Kidney tubule cell (primary cell): ENCODE measurements at places on chromosomes 4 and X.
A peak's percentile ranks its signal among the peaks of the same experiment; 100 is the strongest.

- peak; percentile 61 for DNase-seq
Measured at GRCh38 chr4:128379860-128380259, 92.2 kb upstream of the PGRMC2 start.

GRCh38 chr4:102809190-102809589, 18.2 kb downstream of the UBE2D3 start:
- DNase-seq: peak; percentile 35

- DNase-seq: peak; percentile 81
Measured at GRCh38 chr4:102684610-102685052, 76.1 kb downstream of the MANBA start.

DNA sequence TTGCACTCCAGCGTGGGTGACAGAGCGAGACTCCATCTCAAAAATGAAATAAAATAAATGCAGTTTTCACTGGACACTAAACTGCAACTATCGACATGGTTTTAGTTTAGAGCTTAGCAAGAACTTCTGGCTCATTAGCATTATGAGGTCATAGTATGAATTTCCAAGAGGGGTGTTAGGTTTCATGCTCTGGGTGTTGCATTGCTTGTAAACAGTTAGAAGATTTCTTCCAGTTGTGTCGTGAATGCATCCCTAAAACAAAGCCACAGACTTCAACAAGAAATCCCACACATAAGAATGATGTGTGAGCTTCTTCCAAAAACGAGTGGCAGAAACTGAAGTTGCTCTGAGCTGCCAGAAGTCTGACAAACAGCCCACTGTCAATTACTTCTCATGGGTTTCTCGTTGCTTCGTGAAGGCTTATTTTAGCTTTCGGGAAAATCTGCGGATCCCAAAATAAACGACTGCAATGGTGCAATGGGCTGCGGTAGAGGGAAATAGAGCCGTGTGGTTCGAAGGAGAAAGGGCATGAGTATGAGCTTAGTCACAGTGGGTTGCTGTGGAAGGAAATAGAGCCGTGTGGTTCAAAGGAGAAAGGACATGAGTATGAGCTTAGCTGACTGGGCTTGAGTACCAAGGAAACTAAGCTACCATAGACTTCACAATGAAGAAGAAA, 354.9 kb downstream of the DHRSX start:
- no peak for DNase-seq

DNA sequence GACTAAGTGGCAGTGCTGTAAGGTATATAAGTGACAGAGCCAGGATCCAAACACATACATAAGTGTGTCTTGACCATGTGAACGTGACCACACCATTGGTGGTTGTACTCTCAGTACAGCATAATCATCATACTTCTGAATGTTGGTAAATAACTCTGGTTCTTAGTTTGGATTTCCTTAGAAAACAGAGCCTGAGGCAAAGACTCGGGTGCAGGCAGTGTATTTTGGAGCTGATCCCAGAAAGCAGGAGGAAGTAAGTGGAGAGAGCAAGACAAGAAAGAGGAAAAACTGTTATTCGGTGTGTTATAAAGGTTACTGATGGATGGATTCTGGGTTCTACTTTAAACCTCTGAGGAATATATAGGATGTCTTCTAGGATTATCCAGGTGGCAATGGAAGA, 127.9 kb downstream of the SLC39A8 start:
- DNase-seq: no peak

DNA sequence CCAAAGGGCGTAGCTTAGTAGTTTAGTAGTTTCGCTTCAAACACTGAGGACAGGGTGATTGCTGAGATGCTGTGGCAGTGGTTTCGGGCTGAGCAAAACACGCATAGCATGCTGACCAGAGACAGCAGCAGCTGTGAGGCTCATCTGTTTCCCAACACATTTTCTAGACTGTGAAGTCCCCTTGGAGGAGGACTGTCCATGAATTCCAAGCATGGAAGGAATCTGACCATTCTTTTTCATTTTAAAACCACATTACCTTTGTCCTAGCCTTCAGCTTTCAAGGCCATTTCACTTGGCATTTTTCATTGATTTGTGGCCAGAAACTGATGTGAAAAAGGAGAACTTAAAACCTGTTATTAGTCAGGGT, 240.9 kb downstream of the PALLD start:
- DNase-seq: no peak

GRCh38 chr4:17030543-17030942, 132.1 kb upstream of the LDB2 start:
- DNase-seq: peak; percentile 79

DNA sequence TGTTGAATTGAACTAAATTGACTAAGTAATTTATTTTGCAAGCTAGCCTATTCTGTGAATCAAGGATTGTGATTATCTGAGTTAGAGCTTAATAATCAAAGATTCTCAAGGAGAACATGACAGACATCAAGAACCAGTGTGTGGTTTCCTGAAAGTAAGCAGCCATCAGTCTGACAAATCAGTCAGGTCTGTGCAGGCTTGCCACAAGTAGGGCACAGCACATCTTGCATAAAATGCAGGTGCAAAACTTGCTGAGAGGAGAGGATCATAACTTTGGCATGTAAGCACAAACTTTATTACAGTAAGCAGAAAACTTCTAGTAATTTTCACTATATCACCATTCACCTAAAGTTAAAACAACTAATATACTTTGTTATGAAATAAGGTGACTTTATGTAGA, 22.5 kb downstream of the FAM241A start:
- DNase-seq: peak; percentile 41

GRCh38 chr4:11038926-11039325, 354.4 kb upstream of the CLNK start:
- DNase-seq: no peak

DNA sequence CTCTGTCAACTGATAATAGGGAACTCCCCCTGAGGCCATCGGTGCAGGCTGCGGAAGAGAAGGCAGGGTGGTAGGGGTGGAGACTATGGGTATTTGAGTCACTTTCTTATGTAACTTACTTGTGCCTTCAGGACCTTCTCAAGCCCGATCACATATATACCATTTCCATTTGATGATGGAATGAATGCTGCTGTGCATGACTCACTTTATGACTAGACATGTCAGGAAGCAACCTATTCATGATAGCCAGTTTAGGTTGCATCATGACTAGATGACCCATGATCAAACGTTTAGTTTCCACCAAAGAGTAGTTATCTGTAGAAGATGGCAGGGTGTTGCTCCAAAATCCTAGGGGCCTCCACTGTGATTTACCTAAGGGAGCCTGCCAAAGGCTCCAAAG, 435.5 kb downstream of the DTHD1 start:
- DNase-seq: no peak

DNA sequence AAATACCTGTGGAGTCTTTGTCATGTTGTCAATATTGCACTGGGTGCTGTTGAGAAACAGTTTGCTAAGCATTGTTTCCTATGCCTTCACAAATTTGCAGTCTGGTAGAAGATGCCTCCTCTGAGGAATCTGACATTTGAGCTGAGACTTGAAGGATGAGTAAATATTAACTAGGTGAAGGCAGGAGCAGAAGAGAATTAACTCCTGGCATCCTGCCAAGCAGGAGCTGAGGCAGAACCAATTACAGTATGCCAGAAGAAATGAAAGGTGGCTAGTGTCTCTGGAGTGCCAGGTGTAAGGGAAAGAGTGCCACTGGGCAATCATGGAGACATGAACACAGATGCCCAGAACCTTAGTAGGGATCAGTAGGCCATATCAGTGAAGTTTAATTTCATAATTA, 1778.2 kb upstream of the PCDH10 start:
- DNase-seq: peak; percentile 81

DNA sequence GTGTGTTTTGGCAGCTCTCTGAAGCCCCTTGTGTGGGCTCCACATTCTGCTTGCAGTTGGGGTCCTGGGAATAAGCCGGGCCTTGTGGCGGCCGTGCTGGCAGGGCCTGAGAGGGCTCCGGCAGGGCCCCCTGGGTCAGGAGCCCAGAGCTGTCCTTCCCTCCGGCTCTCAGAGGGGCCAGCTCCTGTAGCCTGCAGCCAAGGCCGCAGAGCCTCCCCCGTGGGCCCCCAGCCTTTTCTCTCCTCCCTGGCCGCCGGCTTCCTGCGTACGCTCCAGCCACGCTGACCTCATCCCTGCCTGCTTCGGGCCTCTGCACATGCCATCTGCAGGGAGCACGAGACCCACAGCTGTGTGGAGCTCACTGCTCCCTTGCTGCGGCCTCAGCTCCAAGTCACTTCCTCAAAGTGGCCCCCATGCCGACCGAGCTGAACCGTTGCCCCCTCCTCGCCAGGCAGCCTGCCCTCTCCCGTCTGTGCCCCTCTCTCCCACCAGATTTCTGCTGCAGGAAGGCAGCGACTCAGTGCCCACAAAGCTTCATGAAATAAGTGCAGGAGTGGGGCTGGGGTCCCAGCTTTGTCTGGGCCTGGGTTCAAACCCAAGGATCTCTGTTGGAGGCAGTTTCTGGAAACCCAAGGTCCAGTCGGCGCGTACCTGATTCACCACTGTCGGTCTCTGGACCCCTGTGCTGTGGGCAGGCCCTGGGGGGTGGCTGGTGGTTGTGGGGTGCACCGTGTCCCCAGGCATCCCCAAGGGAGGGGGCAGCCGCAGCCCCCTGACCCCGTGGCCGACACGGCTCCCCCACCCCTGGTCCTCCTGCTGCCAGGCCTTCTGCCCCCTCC, 57.1 kb upstream of the NKX1-1 start:
- peak; percentile 19 for DNase-seq

DNA sequence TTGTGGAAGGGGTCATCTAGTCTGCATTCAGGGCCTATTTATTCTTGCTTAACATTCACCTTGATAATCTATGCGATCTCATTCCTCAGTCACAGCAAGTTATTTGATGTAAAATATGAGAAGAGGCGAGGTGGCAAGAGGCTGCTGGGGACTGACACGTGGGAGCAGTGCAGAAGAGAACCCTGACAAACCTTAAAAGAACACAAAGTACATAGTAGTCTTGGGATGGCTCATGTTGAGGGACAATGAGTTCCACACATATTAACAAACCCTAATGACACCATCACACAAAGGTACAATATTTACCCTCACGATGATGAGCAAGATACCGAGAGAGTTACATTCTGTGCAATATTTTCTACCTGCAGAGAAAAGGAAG, 57.5 kb downstream of the MAML3 start:
- DNase-seq: no peak

- DNase-seq: peak; percentile 51
Measured at GRCh38 chr4:76233967-76234678, 17.4 kb upstream of the FAM47E start.

DNA sequence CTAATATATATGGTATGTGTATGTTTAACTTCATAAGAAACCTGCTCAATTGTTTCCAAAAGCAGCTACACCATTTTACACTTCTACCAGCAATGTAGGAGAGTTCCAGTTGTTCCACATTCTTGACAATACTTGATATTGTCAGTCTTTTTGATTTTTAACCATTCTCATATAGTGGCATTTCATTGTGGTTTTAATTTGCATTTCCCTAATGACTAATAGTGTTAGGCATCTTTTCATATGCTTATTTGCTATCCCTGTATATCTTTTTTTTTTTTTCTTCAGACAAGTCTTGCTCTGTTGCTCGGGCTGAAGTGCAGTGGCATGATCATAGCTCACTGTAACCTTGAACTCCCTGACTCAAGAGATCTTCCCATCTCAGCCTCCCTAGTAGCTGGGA, 58.2 kb upstream of the TRIM2 start:
- peak; percentile 67 for DNase-seq

GRCh38 chr4:168831585-168831918, 178.5 kb downstream of the CBR4 start:
- DNase-seq: no peak

DNA sequence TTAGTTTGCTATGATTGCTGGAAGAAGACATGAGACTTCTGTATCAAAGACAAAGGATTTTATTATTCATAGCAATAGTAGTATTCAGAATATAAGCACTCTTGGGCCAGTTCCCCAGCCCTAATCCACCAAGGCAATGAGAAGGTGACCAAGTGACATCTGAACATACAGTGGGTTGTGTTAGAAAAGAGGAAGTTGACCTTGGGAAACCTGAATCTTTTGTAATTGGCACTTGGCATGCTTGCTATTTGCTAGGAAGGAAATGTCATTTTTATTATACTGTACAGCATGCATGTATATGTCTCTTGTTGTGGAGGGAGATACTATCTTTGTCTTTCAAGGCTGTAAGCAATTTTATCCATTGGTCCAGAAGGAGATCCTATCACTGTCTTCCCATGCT, 216.1 kb upstream of the FAT1 start:
- no peak for DNase-seq

GRCh38 chr4:122205687-122206086, 53.6 kb downstream of the BLTP1 start:
- no peak for DNase-seq

DNA sequence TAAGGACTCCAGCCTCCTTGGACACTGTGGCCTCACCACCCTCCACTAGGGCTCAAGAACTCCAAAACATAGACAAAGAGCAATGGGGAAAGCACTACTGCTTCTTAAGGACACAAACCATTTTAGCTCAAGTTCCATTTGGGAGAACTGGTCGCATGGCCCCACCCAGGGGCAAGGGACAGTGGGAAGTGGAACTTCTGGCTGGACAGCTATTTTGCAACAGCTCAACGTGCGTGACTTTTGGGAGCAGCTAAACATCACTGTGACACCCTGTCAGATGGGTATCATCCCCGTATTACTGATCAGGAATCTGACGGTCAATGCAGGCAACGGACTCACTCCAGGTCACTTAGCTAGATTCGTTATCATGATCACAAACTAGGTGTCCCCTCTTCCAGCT, 9.0 kb upstream of the GLOD5 start:
- DNase-seq: no peak

- DNase-seq: no peak
Measured at GRCh38 chr4:152165846-152166245, 370.0 kb downstream of the FBXW7 start.

- DNase-seq: no peak
Measured at GRCh38 chr4:104756837-104757236, 262.1 kb upstream of the CXXC4 start.

DNA sequence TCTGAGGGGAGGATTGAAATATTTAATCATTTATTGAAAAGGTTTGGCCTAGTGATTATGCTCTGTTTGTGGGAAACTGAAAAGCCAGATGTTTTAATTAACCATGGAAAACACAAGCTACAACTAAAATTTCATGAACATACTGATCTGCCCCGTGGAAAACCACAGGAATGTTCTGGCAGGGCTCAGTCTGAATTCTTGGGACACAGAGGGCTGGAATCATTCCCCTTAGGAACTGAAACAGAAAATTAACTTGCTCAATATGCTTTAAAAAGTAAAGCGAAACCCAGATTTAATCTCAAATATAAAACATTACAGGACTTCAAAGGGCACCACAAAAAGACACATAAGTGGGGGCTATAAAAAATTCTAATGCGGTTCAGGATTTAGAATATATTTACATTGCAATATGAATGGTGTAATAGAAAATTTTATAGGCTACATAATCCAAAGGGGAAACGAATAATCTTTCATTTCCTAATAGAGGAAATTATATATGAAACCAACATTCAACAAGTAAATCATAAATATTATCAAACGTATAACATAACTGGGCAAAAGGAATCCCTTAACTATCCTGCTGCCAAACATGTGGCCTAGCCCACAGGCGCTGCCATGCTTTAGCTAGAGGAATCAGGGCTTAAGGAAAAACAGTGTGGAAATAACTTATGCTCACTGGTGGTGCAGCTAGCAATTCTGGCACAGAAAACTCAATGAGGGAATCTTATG, 70.9 kb downstream of the APBB2 start:
- peak; percentile 86 for DNase-seq

GRCh38 chrX:18995221-18995620, 11.3 kb upstream of the PHKA2 start:
- peak; percentile 51 for DNase-seq
